Astrocyte (in vitro differentiated cells and primary cell): ENCODE measurements at places on chromosomes 4 and X. TPM values are rescaled to one million over a fixed set of nuclear protein-coding genes. Genes with fewer than 3 reads are reported as not detected.

Gene PPEF1
- 0.14 TPM in 1 of 2 replicates, not detected in the other for total RNA-seq

Gene RAB33A
- 1.7 and 1.9 TPM in 2 replicates for total RNA-seq

Gene HDX
- total RNA-seq, result 8.9 and 9.9 TPM in 2 replicates

Gene ADGRG4
- 0.14 and 0.19 TPM in 2 replicates for total RNA-seq

Gene USP17L18
- not detected in 2 replicates for total RNA-seq

Gene HPGD
- 0.20 and 0.65 TPM in 2 replicates for total RNA-seq

Gene ANKRD37
- total RNA-seq, result 6.1 and 7.9 TPM in 2 replicates

Gene FAM184B
- 0.46 and 0.54 TPM in 2 replicates for total RNA-seq

Gene CFP
- total RNA-seq, result 0.17 and 1.1 TPM in 2 replicates

Gene GPR82
- total RNA-seq, result not detected in 2 replicates

Gene TBX22
- not detected in 2 replicates for total RNA-seq

Gene FSTL5
- 0.34 and 0.43 TPM in 2 replicates for total RNA-seq

Gene RRH
- 0.25 TPM in 1 of 2 replicates, not detected in the other for total RNA-seq

Gene ATP2B3
- total RNA-seq, result 0.46 and 0.52 TPM in 2 replicates

Gene POLA1
- total RNA-seq, result 4.9 and 5.1 TPM in 2 replicates

Gene NXF2
- not detected in 2 replicates for total RNA-seq

Gene EBP
- total RNA-seq, result 50.0 and 66.0 TPM in 2 replicates

Gene SYNPO2
- total RNA-seq, result 4.2 and 4.7 TPM in 2 replicates

Gene HMGN5
- 3.9 and 5.0 TPM in 2 replicates for total RNA-seq

Gene DCHS2
- total RNA-seq, result 0.25 and 0.36 TPM in 2 replicates

Gene AMOT
- 16.7 and 36.9 TPM in 2 replicates for total RNA-seq

Gene MGARP
- 0.36 and 0.45 TPM in 2 replicates for total RNA-seq

Gene SLC35A2
- total RNA-seq, result 54.3 and 60.8 TPM in 2 replicates

Gene BEND2
- not detected in 2 replicates for total RNA-seq

Gene IGBP1
- 38.2 and 41.1 TPM in 2 replicates for total RNA-seq

Gene PLAC8
- total RNA-seq, result 19.5 and 27.8 TPM in 2 replicates

Gene PDE5A
- total RNA-seq, result 2.2 and 3.6 TPM in 2 replicates
